ENCODE measurements at places on chromosomes 5 and 9.

- DNase-seq = no peak
Measured at GRCh38 chr9:75156858-75157257, 68.5 kb downstream of the OSTF1 start.

- no peak for DNase-seq
Measured at GRCh38 chr5:160289356-160289651, 23.1 kb downstream of the CCNJL start.

DNA sequence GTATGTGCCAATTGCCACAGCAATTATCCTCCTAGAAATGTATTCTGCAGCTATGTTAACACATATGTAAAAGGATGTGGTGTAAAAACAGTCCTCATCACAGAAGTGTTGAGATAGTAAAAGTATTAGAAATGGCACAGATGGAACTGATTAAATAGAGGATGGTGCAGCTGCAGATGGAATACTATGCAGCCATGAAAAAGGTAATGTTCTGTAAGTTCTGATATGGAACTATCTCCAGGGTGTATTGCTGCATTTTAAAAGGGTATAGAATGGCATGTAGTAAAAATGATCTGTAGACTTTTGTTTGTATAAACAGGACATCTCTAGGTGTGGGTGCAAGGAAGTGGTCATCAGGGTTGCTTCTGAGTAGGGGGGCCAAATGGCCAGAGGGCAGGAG is 63.0 kb upstream of the PHYKPL start:
- DNase-seq = no peak

GRCh38 chr9:489198-490197 is 274.8 kb downstream of the DOCK8 start:
- no peak for DNase-seq

DNA sequence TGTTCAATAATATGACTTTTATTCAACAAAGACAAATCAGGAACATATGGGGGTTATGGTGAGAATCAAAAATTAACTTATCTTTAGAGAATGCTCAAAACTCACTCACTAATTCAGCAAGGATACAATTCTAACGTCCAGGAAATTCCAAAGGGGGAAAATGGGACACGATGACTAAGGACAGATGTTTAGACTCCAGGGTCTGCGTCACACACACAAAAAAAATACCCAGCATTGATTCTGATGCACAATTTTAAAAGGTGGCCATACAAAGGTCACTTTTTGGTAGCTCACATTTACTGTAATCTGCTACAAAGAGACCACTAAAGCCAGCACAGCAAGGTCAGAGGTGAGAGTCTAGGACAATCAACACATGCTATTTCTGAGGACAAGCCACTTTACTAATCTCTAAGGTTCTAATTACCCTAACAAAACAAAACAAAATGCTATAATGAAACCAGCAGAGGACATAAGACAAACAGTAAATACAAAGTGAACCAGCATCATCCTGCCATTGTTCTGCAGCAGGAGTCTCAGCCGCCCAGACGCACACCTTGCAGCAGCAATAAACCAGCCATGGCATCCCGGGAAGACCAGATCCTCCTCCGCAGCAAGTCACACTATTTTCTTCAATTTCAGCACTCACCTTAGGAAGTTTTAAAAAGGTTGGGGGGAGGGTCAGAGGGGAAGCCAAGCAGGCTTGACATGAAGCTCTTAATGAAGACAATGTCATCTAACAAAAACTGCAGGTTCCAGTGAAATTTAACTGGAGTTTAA is 57.8 kb downstream of the TTC39B start:
- DNase-seq = no peak

- DNase-seq = no peak
Measured at GRCh38 chr5:179160584-179160983, 100.4 kb downstream of the ZNF354C start.

- no peak for DNase-seq
Measured at GRCh38 chr5:163489055-163489744, 16.2 kb upstream of the MAT2B start.

GRCh38 chr9:122526602-122527001 is 491 bp downstream of the OR1N1 start:
- no peak for DNase-seq

GRCh38 chr5:158561562-158562190 is 538.0 kb downstream of the EBF1 start:
- no peak for DNase-seq

DNA sequence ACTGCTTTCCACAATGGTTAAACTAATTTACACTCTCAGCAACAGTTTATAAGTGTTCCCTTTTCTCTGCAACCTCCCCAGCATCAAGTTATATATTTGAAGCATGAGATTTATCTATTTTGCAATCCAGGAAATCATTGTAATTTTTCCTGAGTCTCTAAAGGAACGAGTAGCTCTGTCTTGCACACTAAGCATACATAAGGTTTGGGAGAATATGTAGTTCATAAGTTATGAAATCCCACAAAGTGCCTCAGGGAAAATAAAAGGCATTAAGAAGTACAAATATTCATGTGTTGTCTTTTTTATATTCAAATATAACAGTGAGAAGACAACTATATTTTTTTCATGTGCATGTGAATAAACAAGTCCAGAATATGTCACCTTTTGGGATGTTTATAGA is 377.1 kb upstream of the RORB start:
- DNase-seq = no peak

- no peak for DNase-seq
Measured at GRCh38 chr5:141641634-141642267, 5.0 kb downstream of the RELL2 start.

GRCh38 chr5:61301341-61302199 is 30.5 kb upstream of the ZSWIM6 start:
- no peak for DNase-seq

- no peak for DNase-seq
Measured at GRCh38 chr5:86360801-86361200, 256.9 kb upstream of the COX7C start.

DNA sequence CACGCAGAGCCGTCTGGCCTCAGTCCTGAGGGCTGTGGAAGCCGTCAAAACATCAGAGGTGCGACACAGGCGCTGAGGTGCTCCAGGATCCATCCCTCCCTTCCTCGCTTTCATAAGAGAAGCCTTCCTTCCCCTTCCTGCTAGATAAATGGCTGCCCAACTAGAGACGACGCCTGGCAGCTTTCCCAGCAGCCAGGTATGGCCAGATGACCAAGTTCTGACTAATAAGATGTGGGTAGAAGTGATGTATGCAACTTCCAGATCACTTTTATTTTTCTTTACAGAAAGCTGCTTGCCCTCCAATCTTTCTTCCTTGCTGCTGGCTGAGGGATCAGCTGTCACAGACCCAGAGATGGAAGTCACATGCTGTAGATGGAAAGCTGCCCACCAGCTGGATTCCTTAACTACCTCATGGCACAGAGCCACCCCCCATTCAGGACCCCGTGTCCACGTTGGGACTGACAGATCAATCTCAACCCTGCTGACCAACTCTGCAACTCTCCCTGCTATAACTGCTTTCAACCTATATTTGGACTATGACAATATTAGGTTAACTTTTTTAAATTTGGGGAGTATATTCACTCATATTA is 8.8 kb downstream of the MAPK9 start:
- no peak for DNase-seq

DNA sequence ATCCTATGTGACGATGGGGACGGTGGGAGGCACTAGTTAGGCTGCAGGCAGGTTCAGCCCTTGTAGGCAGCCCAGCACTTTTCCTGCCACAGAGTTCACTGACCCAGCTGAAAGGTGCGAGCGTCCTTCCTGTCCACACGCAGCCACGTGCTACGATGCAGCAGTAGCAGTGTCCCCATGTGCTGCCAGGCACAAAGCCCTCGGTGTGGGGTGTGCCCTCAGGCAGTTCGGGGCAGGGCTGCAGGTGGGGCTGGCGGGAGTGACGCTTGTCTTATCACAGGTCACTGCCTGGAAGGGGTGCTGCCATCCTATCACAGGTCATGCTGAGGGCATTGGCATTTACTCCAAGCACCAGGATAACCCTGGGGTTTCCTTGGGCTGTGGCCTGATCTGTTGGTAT is 46.8 kb upstream of the CLPTM1L start:
- DNase-seq = no peak

DNA sequence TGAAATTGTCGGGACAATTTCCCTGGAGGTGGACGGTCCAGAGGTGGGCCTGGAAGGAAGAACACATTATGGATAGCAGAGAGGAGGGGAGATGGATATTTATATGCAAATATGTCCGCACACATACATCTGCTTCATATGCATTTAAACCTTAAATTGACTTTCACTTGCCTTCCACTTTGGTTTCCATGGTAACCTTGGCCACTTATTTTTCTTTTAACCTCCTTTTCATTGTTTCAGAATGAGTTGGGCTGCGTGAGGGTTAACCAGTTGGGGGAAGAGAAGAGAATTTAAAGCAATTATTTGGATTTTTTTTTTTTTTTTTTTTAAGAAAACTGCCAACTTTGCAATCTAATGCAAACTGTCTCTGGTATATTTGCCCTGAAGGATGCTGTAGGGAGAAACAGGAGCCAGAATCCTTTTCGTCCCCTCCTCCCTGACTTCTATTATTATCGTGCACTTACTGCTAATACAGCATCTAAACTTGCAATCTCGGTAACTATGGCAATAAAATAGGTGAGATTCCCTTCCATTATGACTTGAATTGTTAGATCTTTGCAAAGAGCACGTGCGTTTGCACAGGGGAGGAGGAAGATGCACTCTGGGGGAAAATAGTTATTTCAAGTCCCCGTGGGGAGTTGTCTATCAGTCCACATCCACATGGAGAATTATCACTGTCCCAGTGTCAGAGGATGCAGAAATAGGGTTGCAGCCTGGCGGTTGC is 35.6 kb downstream of the TLR4 start:
- DNase-seq = no peak

GRCh38 chr9:18985464-18985951 is 47.5 kb downstream of the SAXO1 start:
- DNase-seq = no peak

DNA sequence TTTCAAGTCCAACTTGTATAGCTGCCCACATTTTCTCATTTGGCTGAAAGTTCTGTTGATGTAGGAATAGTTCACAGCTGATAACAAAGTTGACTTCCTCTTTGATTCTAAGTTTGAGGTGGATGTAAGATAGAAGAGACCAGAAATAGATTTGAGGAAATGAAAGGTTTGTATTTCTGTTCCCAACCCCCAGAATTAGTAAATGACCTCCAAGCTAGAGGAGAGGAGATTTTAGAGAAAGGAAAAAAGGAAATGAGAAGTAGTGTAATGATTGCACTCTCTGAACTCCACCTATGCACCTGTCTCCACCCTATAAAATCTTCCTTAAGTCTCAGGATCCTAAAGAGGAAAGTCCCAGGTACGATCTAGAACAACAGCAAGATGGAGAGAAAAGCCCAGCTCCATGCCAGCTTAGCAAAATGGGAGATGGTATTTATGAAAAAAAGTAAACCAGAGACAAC is 130.4 kb upstream of the POC5 start:
- no peak for DNase-seq

DNA sequence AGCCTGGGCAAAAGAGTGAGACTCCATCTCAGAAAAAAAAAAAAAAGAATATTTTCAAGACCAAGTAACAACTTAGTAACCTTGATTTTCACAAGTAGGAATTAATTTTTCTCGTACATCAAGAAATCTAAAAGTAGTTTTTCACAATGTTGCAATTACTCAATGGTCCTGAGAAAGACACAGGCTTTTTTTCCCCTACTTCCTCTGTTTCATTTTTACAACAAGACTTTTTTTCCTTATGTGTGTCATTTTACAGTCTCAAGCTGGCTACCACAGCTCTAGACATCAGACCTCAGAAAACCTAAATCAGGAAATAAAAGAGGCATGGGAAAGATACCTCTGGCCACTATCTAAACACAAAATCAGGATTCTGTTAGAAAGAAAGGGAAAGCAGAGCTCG is 45.9 kb downstream of the WDR36 start:
- no peak for DNase-seq

DNA sequence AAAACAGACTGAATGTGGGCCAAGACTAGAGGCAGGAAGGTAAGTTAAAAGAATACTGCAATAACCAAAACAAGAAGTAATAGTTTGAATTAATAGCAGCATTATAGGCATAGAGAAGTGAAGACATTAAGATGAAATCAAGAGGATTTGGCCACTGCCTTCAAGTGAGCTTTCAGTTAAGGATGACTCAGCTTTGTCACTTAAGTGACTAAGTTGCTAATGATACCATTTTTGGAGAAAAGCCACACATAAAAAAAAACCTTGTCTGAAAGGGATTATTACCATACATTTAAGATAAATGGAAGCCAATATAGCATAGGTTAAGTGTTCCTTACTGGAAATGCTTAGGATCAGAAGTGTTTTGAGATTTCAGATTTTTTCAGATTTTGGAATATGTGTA is 57.0 kb downstream of the ECPAS start:
- DNase-seq = no peak

- no peak for DNase-seq
Measured at GRCh38 chr9:27673641-27674040, 100.4 kb upstream of the C9orf72 start.

DNA sequence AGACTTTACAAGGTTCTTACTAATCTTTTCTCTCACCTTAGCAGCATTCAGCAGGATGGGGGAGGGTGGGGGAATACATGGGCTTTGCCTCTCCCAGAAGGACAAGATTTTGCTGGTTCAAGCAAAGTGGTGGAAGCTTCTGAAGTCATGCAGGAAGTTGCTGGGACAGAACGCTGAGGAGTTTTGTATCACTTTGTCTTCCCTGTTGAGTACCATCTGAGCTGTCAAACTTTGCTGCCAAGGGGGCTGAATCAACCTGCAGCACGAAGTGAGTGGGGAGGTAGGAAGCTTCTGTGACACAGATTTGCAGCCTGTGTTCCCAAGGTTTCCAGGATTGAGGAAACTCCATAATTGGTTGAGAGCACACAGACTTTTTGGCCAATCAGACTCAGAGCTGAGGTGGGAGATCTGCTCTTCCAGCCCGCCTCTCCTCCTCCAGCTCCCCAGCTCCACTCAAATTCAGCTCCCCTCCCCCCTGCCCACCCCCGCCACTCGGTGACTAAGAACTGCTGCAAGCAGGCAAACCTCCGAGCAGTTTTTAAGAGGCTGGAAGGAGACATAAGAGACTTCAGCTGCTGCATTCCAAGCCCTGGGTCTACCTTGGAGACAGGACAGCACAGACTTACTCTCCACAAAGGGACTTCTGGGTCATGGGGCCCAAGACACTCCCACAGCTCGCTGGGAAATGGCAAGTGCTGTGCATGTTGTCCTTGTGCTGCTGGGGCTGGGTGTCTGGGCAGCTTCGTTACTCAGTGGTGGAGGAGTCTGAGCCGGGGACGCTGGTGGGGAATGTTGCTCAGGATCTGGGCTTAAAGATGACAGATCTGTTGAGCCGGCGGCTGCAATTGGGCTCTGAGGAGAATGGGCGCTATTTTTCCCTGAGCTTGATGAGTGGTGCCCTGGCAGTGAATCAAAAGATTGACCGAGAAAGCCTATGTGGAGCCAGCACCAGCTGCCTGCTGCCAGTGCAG is at the start of gene PCDHGC5:
Gene PCDHGC5 (plus strand): TSS at position 491 of the 971 bp plus-strand sequence. CDS start 160 bp downstream, at position 651.
- DNase-seq = no peak

DNA sequence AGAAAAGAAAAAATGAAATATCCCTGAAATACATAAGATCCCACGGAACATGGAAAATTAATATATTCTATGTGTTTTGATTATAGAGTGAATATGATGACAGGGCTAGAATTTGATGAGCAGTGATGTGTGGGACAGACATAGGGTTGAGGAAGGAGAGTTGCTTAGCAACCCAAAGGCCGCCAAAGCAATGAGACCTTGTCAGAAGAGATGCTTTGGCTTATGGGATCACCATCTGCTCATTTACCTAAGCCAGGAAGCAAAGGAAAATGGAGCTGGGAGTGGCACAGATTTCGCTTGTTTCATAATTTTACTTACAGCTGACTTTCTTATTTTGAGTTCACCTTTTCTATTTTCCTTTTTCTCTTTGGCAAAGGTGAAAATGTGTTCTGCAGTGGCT is 20.9 kb upstream of the HAPLN1 start:
- no peak for DNase-seq

Measured in activated T-helper 9 cell treated with anti-CD3 and anti-CD28 coated beads, Interleukin-2, amount 50 U/mL, for 16 hours (primary cell).